Midbrain (tissue), 1 donor: ENCODE measurements at places on chromosomes 1 and 21.

GRCh38 chr1:46188295-46189030 lies 9.8 kb downstream of the POMGNT1 start:
- DNase-seq, result no peak

DNA sequence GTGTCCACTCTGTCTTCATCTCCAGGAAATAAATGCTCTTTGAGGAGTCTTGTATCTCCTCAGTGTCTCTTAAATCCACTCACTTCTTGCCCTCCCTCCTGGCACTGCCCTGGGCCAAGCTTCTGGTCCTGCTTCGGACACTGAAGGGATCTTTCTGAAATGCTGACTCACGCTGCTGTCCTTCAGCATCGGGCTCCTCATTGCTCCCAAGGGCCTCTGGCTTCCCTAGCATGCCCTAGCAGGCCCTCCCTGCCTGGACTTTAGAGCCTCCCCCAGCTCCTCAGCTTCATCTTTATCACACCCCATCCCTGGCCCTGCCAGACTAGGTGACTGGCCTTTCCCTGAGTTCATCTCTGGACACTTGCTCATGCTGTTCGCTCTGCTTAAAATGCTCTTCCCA lies 96.6 kb downstream of the FOXD2 start:
- DNase-seq, result no peak

- peak; percentile 30 for DNase-seq
Measured at GRCh38 chr1:234277161-234277868, 95.9 kb upstream of the COA6 start.

- DNase-seq, result no peak
Measured at GRCh38 chr1:167223144-167224103, 2.7 kb downstream of the POU2F1 start.

GRCh38 chr21:34100790-34101189 lies 27.4 kb downstream of the MRPS6 start:
- no peak for DNase-seq

DNA sequence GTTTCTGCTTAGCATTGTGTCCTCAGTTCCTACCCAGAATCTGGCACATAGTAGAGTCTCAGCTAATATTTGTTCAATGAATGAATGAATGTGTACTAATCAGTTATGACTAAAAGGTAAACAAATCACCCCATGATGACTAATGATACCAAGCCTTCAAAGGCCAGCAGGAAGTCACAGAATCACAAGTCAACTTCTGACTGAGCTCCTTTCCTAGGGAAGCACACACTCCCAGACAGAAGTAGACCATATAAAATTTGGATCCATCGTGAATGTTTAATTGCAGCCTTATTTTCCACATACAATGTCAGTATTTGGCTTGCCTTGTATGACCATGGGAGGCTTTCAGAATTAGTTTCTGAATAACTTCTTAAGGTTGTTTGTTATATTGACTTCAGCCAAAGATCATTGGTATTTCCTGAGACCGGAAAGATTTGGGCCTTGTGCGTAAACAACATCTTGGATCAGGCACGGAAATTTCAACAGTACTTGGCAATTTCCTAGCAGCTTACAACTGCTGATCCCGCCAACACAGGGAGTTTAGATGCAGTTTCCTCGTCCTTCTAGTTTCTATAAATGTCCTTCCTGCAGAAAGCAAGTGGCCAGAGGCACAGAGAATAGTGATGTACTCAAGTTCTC lies 185.9 kb upstream of the ATP1B1 start:
- peak; percentile 27 for DNase-seq

DNA sequence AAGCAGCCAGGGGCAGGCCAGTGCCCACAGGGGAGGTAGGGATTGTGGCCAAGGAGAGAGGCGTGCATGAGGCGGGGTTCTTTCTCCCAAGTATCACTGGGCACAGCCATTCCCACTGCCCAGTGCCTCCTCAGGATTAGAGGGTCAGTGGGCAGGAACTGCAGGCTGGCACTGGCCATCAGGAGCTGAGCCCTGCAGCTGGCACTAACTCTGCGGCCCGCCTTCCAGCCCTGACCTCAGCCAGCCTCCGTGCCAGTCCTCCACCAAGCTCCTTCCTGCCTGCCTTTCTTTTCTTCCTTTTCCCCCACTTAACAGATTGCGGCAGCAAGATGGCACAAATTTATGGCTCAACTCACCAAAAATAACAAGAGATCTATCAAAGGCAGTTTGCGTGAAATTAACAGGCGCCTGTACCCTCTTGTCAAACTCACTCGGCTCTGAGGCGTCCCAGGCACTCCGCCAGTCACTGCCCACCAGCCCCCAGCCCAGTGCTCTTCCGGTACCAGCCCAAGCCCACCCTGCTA lies 11.1 kb downstream of the ADGRB2 start:
- peak; percentile 65 for DNase-seq

GRCh38 chr1:117652421-117652820 lies 46.6 kb downstream of the TENT5C start:
- DNase-seq, result no peak

- DNase-seq, result no peak
Measured at GRCh38 chr1:159939678-159940002, 5.8 kb downstream of the IGSF9 start.

DNA sequence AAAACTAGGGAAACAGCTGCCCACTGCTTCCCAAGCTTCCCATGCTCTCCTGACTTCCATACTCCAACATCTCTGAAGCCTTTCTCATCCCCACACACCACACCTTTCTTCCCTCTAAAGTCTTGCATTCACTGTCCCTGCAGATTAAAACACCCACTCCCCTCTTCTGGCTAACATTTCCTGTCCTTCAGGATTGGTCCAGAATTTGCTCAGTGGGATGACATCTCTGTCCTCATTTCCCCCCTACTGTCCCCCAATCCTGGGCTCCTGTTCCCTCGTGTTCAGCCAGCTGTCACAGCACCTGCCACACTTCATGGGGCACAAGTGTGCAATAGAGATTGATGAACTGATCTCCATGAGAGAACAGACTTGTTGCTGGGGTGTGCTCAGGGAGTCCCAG lies 82.7 kb downstream of the KCND3 start:
- no peak for DNase-seq

DNA sequence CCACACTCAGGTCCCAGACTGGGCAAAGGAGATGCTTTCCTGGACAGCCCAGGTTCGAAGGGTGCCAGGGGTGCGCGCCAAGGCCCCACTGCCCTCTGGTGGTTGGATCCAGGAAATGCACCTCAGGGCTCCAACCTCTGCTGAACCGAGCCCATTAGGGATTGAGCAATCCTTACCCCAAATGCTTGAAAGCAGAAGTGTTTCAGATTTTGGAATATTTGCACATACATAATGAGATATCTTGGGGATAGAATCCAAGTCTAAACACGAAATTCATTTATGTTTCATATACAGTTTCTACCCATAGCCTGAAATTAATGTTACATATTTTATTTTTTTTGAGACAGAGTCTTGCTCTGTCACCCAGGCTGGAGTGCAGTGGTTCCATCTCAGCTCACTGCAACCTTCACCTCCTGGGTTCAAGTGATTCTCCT lies 57.4 kb downstream of the SLC9A1 start:
- DNase-seq, result peak; percentile 73

DNA sequence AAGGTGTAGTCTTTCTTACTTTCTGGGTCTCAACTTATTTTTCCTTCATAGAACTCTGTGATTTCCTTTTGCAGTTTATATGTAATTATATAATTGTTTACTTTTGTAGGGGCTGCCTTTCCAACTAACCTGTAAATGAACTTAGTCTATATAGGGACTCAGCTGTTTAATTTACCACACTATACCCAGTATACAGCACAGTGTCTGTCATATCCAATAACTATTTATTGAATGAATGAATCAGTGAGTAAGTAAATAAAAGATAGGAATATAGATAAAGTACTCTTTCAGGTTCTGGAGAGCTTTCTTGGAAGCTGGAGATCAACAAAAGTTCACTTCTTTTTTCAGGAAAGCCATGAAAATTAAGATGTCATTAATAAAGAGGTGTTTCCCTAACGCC lies 174.8 kb downstream of the NTNG1 start:
- no peak for DNase-seq

DNA sequence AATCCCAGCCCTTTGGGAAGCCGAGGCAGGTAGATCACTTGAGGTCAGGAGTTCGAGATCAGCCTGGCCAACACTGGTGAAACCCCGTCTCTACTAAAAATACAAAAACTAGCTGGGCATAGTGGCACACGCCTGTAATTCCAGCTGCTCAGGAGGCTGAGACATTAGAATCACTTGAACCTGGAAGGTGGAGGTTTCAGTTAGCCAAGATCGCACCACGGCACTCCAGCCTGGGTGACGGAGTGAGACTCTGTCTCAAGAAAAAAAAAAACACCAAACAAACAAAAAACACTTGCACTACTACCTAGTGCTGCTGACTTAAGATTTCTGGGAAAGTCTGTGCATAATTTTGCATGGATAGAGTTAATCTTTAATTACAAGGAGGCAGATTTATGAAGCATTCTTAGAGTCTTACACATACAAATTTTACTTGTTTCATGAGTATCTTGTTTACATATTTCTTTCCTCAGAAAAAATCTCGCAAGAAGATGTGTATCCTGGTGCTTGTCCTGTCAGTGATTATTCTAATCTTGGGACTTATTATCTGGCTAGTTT lies 8.7 kb upstream of the PPP1R8 start:
- DNase-seq, result no peak

GRCh38 chr1:241551759-241552638 lies 19.8 kb downstream of the KMO start:
- no peak for DNase-seq

- no peak for DNase-seq
Measured at GRCh38 chr1:92909321-92909720, 51.9 kb downstream of the DIPK1A start.

DNA sequence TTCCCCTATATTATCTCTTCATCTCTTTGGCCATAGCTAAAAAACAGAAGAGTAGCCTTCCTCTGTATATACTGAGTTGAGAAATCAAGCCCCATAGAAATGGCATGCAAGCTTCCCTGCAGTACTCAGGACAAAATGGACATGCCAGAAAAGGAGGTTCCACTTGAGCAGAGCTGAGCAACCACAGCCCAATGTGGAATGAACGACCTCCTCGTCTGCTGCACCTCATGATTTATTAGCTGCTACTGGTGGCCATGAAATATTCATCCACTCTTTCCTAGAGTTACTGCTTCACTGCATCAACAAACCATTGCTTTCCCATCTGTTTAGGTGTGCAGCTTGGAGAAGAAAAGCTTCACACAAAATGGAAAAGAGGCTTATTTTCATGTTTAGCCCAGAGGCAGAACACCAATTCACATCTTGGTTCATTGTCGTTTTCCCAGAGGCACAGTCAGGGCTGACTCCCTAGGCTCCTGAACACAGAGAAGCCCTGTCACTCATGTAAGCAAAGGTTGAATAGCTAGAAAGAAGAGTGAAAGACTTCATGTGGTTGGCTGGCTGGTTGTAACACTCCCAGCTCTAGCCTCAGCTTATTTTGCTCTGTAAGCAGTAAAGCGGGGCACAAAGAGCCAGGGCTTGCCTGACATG lies 148.0 kb downstream of the TSEN15 start:
- DNase-seq, result no peak

GRCh38 chr1:22169816-22170215 lies 26.9 kb upstream of the WNT4 start:
- no peak for DNase-seq

- no peak for DNase-seq
Measured at GRCh38 chr21:44461005-44461404, 5.7 kb downstream of the LRRC3 start.

DNA sequence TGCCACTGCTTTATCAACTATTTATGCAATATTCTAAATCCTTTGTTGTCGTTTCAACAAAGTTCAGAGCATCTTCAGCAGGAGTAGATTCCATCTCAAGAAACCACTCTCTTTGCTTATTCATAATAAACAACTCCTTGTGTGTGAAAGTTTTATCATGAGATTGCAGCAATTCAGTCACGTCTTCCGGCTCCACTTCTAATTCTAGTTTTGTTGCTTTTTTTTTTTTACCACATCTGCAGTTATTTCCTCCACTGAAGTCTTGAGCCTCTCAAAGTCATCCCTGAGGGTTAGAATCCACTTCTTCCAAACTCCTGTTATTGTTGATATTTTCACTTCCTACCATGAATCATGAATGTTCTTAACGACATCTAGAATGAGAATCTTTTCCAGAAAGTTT lies 14.8 kb upstream of the ETS2 start:
- DNase-seq, result no peak

- no peak for DNase-seq
Measured at GRCh38 chr1:212283741-212284140, 1.5 kb upstream of the PPP2R5A start.

- DNase-seq, result no peak
Measured at GRCh38 chr21:28431022-28431421, 561.7 kb downstream of the LTN1 start.

- peak; percentile 56 for DNase-seq
Measured at GRCh38 chr1:20640183-20640597, 6.9 kb downstream of the PINK1 start.

GRCh38 chr1:89735479-89735878 lies 85.4 kb upstream of the LRRC8D start:
- DNase-seq, result no peak

- DNase-seq, result no peak
Measured at GRCh38 chr21:28459193-28459592, 533.5 kb downstream of the LTN1 start.

- DNase-seq, result no peak
Measured at GRCh38 chr1:60833173-60833572, 249.2 kb upstream of the NFIA start.

GRCh38 chr1:210750468-210750867 lies 383.5 kb downstream of the KCNH1 start:
- DNase-seq, result no peak

GRCh38 chr21:42537106-42537742 lies 23.6 kb downstream of the SLC37A1 start:
- no peak for DNase-seq

GRCh38 chr1:174258148-174258550 lies 98.8 kb downstream of the RABGAP1L start:
- DNase-seq, result peak; percentile 23

DNA sequence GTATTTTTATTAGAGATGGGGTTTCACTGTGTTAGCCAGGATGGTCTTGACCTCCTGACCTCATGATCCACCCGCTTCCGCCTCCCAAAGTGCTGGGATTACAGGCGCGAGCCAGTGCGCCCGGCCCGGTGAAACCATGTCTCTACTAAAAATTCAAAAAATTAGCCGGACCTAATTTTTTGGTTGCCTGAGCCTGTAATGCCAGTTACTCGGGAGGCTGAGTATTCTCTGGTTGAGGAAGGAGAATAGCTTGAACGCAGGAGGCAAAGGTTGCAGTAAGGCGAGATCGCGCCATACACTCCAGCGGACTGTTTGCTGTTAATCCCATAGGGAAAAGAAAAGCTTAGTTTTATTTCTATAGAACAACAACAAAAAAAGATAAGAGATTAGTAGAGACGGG lies 29.9 kb upstream of the HJV start:
- DNase-seq, result no peak

- DNase-seq, result no peak
Measured at GRCh38 chr1:71054281-71054731, 6.7 kb upstream of the PTGER3 start.

GRCh38 chr1:32861904-32862695 lies 8.6 kb downstream of the FNDC5 start:
- DNase-seq, result peak; percentile 19

DNA sequence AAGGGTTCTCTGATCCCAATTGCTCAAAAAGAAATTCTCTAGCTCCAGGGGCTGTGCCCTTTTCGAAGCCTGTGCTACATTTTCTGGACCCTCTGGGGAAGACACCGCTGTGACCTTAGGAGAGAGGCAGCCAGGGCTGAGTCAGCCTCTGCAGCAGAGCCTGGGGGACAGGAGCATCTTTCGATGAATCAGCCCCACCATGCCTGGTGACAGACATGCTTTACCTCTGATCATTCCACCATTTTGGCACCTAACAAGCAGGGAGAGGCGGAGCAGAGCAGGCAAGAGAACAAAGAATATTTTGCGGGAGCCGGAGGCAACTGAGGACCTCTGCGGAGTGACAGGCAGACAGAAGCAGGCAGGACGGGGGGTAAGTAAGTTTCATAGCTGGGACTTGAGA lies 84.9 kb downstream of the VWA5B1 start:
- no peak for DNase-seq
